ENCODE measurements at places on chromosomes 16 and 17. TPM values are rescaled to one million over a fixed set of nuclear protein-coding genes. Genes with fewer than 3 reads are reported as not detected.
A peak's percentile ranks its signal among the peaks of the same experiment; 100 is the strongest.

NEUROD2 gene
- 0.05 TPM for polyA plus RNA-seq

GRCh38 chr16:8768692-8769091, 28.7 kb downstream of the TMEM186 start:
- no peak for DNase-seq

DNA sequence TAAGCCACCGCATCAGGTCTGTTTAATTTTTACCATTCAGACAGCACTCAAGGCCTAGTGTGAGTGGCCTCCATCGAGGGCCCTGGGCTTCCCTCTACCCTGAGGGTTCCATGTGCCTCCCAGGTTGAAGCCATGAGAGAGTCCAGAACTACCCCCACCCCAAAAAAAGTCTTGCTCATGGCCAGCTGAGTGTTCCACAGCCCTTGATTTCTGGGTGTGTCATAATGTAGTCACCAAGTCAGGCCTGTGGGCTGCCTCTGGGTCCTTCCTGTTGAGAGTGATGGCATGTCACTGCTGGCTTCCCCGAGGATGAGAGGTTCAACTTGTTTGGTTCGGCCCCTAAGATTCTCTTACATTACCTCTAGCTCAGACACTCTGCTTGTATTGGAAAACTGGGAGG, 100.6 kb downstream of the PITPNC1 start:
- no peak for DNase-seq

DNA sequence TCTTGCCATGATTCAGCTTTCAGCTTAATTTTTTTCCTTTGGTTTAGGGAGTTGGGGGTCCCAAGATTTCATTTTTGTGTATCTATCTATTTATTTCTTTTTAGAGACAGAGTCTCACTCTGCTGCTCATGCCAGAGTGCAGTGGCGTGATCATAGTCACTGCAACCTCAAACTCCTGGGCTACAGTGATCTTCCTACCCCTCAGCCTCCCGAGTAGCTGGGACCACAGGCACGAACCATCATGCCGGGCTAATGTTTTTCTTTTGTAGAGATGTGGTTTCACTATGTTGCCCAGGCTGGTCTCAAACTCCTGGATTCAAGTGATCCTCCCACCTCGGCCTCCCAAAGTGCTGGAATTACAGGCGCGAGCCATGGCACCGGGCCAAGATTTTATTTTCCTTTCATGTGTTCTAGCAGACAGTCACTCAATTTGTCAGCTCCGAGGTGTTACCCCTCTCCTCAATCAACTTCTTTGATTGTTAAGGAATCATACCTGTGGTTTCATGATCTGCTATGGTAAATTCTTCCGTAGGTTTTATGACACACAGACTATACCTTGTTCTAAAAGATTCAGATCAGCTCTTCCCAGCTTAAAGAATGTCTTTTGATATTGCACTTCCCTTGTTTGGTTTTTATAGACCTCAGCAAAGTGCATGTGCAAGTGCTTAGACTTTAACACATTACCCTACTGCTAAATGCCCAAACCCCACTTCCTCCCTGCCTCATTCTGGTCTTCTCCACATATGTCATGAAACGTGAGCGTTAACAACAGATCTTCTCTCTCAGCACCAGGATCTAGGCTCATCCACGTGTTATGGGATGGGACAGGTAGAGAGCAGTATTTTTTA, 13.0 kb downstream of the UNC45B start:
- DNase-seq: no peak

GRCh38 chr16:82699711-82700495, 73.1 kb downstream of the CDH13 start:
- DNase-seq: peak; percentile 14
